ENCODE measurements at places on chromosomes 12 and 14. TPM values are rescaled to one million over a fixed set of nuclear protein-coding genes. Genes with fewer than 3 reads are reported as not detected.

The CCNK gene
- total RNA-seq = 24.9 TPM

The SRRM4 gene
- not detected for total RNA-seq

The ZC2HC1C gene
- 2.6 TPM for total RNA-seq

The TAS2R50 gene
- total RNA-seq = 3.4 TPM

The ACAD10 gene
- 26.4 TPM for total RNA-seq

Measured in subcutaneous adipose tissue (tissue), 4 donors.